ENCODE measurements at places on chromosomes 1 and 21.

GRCh38 chr1:87329051-87329525, 408 bp downstream of the LMO4 start:
- no peak for DNase-seq

- DNase-seq: no peak
Measured at GRCh38 chr1:58850636-58851035, 66.8 kb upstream of the JUN start.

DNA sequence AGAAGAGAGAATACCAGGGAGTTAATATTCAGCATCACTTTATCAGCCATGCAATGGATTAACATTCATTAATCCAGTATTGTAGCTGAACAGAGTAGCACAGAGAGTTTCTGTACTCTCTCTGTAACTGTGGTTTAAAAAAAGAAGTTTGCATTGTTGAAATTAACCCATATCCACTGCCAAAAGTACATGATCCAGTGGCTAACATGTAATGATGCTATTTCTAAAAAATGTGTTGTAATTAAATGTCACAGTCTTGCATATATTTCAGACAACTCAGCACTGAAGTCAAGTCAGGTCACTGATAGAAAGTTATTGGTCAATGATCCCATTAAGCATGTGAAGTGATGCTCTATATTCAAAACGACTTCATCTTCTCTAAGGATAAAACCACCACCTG, 141.3 kb downstream of the NRIP1 start:
- no peak for DNase-seq

GRCh38 chr1:30372792-30373433, 350.5 kb downstream of the MATN1 start:
- DNase-seq: no peak

- peak; percentile 82 for DNase-seq
Measured at GRCh38 chr1:192489748-192490147, 85.8 kb upstream of the RGS1 start.

DNA sequence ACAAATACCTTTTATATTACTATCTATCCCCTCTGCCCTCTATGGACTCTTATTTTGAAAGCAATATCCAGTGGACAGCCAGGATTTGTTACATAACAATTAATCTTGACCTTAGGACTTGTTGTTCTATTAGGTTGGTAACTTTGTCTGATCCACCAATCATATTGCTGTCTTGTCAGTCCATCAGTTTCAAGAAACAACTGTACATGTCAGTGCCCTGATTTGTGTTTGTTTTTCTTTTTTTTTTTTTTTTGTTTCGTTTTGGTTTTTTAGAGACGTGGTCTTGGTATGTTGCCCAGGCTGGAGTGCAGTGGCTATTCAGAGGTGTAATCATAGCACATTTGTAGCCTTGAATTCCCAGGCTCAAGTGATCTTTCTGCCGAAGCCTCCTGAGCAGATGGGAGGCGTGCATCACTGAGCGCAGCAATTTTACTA, 1.5 kb upstream of the SCP2 start:
- DNase-seq: no peak

Data from bone marrow (tissue), 2 donors.